HFFc6 (cell line): ENCODE measurements at places on chromosomes 2 and 18.

DNA sequence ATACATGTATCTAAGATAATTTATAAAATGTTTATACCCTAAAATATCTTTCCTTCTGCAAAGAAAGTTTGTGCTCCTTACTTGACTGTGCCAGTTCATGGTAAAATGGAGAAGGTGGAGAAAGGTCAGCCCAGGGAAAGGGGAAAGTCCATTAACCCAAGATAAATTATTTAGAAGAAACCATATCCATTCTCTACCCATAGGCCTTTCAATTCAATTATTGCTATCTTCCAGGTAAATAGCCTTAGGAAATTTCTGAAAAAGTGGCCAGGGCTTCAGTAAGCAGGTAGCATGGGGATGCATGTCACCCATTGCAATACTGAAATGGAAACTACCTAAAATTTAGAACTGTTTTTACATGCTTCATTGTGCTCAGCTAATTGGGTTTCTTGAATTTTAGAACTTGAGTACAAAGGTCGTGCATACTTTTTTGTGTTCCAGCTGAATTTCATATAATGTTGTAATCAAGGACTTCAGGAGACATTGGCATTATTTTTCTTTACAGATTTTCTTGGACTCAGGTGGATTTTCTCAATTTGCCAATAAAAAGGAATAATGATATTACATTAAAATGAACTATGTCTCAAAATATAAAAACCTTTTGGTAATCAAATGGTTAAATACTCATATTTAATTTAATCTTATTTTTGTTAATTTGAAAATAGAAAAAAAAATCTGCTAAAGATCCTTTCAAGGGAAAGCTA is 124.9 kb downstream of the CSRNP3 start:
- DNase-seq = no peak

DNA sequence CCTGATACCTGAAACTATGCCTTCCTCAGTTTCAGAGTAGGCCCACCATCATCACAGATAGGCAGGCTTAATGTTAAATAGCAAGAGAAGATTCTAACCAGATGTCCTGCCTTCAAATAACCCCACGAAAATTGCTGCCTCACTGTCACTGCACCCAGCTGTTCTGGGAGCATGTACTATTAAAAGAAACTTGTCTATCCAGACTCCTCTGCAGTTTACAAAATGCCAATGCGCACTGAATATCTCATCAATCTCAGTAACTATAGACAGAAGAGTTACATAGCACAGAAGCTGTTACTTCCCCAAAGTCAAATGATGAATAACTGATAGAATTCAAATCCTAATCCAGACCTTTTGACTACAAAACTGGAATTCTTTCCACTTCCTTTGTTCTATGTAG is 43.9 kb downstream of the WDR75 start:
- DNase-seq = no peak

DNA sequence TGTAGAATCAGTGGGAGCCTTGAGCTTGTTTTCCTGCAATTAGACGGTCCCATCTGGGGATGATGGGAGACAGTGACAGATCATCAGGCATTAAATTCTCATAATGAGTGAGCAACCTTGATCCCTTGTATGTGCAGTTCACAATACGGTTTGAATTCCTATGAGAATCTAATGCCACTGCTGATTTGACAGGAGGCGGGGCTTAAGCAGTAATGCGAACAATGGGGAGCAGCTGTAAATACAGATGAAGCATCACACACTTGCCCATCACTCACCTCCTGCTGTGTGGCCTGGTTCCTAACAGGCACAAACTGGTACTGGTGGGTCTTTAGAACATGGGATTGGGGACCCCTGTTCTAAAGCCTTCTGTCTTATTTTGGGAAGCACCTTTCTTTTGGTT is 17.9 kb upstream of the NYAP2 start:
- no peak for DNase-seq

DNA sequence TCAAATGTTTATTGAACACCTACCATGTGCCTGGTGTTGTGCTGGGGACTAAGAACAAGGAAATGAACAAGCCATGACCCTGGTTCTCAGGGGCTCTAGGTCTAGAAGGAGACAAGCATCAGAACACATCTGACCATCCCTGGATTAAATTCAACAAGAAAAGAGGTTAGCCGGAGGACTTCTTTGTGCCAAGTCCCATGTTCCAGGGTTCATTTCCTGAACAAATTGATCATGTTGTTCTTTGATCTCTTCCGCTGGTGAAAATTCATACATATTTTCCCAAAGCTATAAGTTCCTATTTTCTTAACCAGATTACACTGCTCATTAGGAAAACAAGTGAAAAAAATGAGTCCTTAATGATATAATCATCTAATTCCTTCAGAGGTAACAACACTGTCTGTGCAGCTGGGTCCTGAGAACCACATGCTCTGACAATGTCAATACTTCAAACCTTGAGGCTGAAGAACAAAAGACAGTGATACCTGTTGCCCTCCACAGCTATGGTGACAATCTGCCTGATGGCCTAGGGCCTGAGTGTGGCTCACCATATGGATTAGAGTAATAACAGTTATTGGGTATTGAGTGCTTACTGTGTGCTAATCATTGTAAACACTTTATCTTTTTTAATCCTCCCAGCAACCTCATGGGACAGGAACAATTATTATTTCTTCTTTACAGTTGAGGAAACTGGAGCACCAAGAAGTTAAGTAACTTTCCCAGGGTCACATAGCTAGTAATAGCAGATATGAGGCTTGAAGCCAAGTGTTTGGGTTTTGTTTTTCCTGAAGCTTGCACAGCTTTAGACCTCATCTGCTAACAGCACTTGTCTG is 24.6 kb upstream of the INO80C start:
- no peak for DNase-seq

GRCh38 chr18:56165601-56166355 is 472.6 kb downstream of the TXNL1 start:
- DNase-seq = no peak

GRCh38 chr2:70115646-70116442 is 28.6 kb downstream of the PCBP1 start:
- DNase-seq = no peak

- DNase-seq = no peak
These were observed 151.7 kb upstream of the POU3F3 start for GRCh38 chr2:104702031-104702850.

DNA sequence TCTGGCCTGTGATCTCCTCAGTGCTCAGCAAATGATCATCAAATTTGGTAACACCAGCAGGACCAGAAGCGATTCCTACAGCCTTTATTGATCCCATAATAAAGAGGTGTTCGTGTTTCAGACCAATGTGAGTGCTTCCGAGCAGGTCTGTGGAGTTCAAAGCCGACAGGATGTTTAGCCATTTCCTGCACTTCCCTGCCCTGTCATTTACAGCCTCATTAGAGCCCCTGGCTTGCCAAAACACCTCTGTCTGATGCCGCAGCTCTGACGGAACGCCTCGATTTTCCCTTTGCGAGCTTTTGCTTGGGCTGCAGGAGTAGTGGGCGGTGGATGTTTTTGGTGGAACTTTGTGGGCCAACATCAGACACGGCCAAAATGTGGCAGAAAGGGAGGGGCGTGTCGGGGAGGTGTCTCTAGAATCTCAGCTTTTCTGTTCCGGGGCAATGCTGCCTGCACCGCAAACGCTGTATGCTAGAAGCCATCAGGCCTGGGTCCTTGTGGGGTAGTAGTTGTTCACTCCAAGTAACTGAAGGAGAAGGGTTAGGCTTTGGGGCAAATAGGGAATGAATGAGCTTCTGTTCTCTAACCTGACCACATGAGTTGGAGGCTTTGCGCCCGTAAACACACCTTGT is 26.1 kb upstream of the INHBB start:
- no peak for DNase-seq

DNA sequence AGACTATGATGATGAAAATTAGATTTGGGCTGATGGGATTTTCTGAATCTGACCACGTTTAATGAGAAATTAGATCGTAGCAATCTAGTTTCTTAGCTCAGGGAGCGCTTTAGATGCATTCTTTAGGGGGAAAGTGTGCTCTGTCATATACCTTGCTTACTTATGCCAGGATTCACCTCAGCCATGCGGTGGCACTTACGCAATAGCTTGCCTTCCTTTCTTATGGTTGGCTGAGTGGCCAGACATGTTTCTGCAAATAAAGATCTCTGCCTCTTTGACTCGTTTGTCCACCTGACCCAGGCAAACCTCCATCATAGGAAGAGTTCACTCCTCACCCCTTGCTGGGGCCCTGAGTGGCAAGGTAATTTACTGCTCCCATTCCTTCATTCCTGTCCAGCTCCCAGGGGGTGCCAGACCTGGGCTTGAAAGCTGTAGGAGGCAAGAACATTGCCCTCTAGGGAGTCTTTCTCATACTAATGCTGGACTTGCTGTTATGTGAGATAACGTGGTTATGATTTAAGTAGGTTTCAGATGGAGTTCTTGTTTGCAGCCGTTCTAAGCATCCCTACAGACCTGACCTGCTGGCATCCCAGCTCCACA is 57.1 kb downstream of the FBLN7 start:
- no peak for DNase-seq

- DNase-seq = no peak
These were observed 187.0 kb upstream of the HDAC4 start for GRCh38 chr2:239587841-239588240.

DNA sequence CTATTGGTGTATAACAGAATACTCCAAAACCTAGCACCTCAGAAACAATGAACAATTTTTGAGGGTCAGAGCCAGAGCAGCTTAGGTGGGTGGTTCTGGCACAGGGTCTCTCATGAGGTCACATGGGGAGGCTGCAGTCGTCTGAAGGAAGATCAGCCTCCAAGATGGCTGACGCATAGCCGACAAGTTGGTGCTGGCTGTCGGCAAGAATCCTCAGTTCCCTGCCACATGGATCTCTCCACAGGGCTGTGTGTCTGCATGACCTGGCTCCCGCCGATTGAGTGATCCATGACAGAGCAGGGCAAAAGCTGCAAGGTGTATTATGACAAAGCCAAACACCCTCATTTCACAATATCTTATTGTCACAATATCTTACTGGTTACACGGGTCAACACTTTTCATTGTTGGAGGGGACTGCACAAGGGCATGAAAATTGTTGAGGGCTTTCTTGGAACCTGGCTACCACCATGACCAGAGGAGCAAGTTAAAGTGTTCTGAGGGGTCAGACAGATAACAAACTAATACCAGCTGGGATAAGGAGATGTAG is 4.2 kb downstream of the MYL12B start:
- DNase-seq = no peak

- DNase-seq = no peak
These were observed at the start of gene GALNT13 for GRCh38 chr2:153871231-153872221. TSS of gene GALNT13 (plus strand) at chr2:153871922.

DNA sequence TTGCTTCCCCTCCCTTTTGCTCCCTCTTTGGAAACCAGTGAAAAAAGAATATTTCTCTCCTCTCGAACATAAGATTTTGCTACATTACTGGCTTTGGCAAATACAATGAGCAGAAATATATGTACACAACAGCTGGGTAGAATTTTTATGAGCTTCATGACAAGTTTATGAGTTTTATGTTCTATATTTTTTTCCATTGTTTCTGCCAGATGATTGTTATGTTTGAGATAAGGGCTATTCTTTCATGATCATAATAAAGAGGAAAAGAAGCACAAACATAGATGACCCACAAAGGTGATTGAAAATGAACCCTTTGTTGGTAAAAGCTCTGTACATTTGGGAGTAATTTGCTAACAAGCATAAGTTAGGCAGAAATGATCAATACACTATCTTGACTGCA is 14.8 kb upstream of the TFPI start:
- DNase-seq = no peak

GRCh38 chr2:892892-893291 is 57.8 kb upstream of the SNTG2 start:
- no peak for DNase-seq

GRCh38 chr2:204909791-204910190 is 364.5 kb downstream of the PARD3B start:
- no peak for DNase-seq

GRCh38 chr18:79961527-79962291 is 2.7 kb upstream of the HSBP1L1 start:
- DNase-seq = no peak
